Activated effector memory CD4-positive, alpha-beta T cell treated with anti-CD3 and anti-CD28 coated beads, Interleukin-2, amount 50 U/mL, for 16 hours (primary cell): ENCODE measurements at places on chromosomes 13 and 19.

DNA sequence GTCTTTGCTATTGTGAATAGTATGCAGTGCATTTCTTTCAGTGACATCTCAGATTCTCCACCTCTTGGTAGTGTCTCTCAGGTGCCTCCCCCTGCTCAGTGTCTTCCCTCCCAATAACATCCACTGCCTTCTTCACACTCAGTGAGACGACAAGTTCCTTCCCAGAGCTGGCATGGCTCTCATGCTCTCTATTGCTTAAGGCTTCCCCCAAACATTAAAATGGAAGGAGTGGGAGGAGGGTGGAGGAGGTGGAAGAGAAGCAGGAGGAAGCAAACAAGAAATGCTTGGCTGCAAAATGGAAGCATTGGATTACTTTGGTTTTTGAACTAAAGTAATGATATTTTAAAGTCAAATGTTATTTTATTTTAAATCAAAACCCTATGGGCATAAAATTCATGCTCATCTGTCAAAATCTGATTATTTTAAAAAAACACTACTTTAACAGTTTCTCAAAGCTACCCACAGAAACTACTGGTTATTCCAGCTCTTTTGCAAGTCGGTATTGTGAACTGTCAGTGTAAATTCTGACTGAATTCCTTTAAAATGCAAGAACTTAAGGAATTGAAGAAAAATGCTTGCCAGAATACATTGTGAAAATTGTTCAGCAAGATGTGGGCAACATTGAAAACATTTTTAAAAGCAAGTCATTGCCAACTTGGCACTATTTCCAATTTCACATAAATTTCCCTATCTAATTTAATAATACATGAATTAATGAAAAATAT lies 727.6 kb upstream of the ARGLU1 start:
- DNase-seq, result no peak

DNA sequence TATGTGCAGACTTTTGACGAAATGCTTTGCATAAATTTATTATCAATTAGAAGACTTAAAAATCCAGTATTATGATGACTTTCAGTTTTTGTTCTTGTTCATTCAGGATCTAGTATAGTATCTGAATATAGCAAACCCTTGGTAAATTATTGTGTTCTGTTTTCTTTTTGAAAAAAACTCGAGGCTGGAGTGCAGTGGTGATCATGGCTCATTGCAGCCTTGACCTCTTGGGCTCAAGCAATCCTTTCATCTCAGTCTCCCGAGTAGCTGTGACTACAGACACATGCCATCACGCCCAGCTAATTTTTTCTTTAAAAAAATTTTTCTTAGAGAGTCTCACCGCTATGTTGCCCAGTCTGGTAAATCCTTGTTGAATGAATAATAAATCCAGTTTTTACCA lies 4.6 kb downstream of the FARP1 start:
- DNase-seq, result no peak

DNA sequence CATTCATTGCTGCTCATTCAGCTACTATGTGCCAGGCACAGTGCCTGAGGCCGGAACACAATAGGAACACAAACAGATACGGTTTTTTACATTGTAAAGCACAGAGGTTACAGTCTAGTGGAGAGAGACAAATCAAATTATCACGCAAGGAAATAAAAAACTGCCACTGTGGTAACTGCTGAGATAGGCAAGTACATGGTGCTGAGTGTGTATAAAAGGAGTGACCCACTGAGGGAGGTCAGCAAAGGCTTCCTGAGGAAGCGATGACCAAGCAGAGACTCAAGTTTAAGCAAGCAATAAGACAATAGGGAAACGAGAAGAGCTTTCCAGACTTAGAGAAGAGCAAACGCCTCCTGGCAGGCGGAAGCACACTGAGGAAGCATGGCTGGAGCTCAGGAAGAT lies 56.4 kb downstream of the NUFIP1 start:
- DNase-seq, result no peak

GRCh38 chr19:40599331-40599901 lies 1.8 kb upstream of the LTBP4 start:
- peak; percentile 75 for DNase-seq

- DNase-seq, result no peak
Measured at GRCh38 chr13:94679614-94680013, 32.7 kb downstream of the SOX21 start.
